ENCODE measurements at places on chromosomes 2 and 18. TPM values are rescaled to one million over a fixed set of nuclear protein-coding genes. Genes with fewer than 3 reads are reported as not detected.

Gene AMER3
- total RNA-seq: not detected

Gene NAT8
- total RNA-seq: not detected

Gene PTGR3
- 41.4 TPM for total RNA-seq

Gene CDK5R2
- total RNA-seq: not detected

Gene CRYGC
- not detected for total RNA-seq

Gene DOK6
- total RNA-seq: not detected

Gene RAB11FIP5
- 22.6 TPM for total RNA-seq

Gene CD8A
- total RNA-seq: 4.1 TPM

Gene GPAT2
- 7.1 TPM for total RNA-seq

Gene RNF152
- 0.03 TPM for total RNA-seq

Gene MAL
- total RNA-seq: 210 TPM

Gene MTIF2
- 25.6 TPM for total RNA-seq

Gene CNRIP1
- not detected for total RNA-seq

Gene TBR1
- not detected for total RNA-seq

Gene PLCD4
- 0.10 TPM for total RNA-seq

Gene TCF23
- total RNA-seq: not detected

GRCh38 chr18:13191779-13192178, 26.8 kb upstream of the LDLRAD4 start:
- H3K36me3 ChIP-seq: no peaks in the 10 kb centered on the region
- H3K27ac ChIP-seq: no peak overlapping the region
- H3K27me3 ChIP-seq: peaks cover 27% of the 10 kb centered on the region
- no peak overlapping the region for H3K4me3 ChIP-seq

- H3K4me1 ChIP-seq: no peaks in the 10 kb centered on the region
- no peak overlapping the region for H3K27ac ChIP-seq
- no peak for DNase-seq
- no peak overlapping the region for H3K4me3 ChIP-seq
- no peaks in the 10 kb centered on the region for H3K36me3 ChIP-seq
These were observed 409.6 kb downstream of the FBXO15 start for GRCh38 chr18:73737990-73738389.

GRCh38 chr2:127953849-127954248, 68.1 kb upstream of the AMMECR1L start:
- no peak overlapping the region for H3K4me3 ChIP-seq
- no peak overlapping the region for H3K27ac ChIP-seq
- no peaks in the 10 kb centered on the region for H3K27me3 ChIP-seq

GRCh38 chr2:126510356-126510755, 145.6 kb upstream of the GYPC start:
- H3K27me3 ChIP-seq: peaks cover 3% of the 10 kb centered on the region
- no peaks in the 10 kb centered on the region for H3K36me3 ChIP-seq
- H3K4me3 ChIP-seq: no peak overlapping the region
- no peak for DNase-seq

- no peaks in the 10 kb centered on the region for H3K4me1 ChIP-seq
- no peak for DNase-seq
These were observed 608 bp downstream of the CDH7 start for GRCh38 chr18:65751155-65752085.

GRCh38 chr2:71790226-71791060, 337.1 kb downstream of the DYSF start:
- no peak overlapping the region for H3K27ac ChIP-seq
- H3K4me1 ChIP-seq: no peaks in the 10 kb centered on the region
- no peaks in the 10 kb centered on the region for H3K27me3 ChIP-seq
- no peak overlapping the region for H3K4me3 ChIP-seq
- H3K36me3 ChIP-seq: no peaks in the 10 kb centered on the region

DNA sequence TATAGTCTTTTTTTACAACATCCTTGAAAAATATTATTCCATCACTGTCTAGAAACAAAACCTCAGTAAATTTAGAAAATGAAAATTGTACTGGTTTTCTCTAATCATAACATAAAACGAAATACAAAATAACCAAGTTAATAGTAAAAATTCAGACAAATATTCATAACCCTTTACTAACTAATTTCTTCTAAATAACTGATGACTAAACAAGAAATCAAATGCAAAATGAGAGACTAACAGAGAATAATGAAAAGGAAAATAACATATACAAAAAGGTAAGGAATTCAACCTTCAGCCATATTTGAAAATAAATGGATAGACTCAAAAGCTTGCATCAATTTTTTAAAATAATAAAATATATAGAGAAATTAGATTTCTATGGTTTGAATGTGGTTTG, 18.6 kb upstream of the ETAA1 start:
- H3K27ac ChIP-seq: no peak overlapping the region
- H3K27me3 ChIP-seq: no peaks in the 10 kb centered on the region
- no peak overlapping the region for H3K4me3 ChIP-seq
- no peak for DNase-seq
- H3K36me3 ChIP-seq: no peaks in the 10 kb centered on the region

- peaks cover 19% of the 10 kb centered on the region for H3K27me3 ChIP-seq
- H3K36me3 ChIP-seq: peaks cover 28% of the 10 kb centered on the region
- peak; percentile 31 for DNase-seq
- H3K4me1 ChIP-seq: peaks cover 68% of the 10 kb centered on the region
These were observed at the start of gene TET3 for GRCh38 chr2:73984203-73984921. Gene TET3, plus strand, starts transcription at chr2:73984910. Its CDS starts 1,494 bp downstream, at chr2:73986404.

DNA sequence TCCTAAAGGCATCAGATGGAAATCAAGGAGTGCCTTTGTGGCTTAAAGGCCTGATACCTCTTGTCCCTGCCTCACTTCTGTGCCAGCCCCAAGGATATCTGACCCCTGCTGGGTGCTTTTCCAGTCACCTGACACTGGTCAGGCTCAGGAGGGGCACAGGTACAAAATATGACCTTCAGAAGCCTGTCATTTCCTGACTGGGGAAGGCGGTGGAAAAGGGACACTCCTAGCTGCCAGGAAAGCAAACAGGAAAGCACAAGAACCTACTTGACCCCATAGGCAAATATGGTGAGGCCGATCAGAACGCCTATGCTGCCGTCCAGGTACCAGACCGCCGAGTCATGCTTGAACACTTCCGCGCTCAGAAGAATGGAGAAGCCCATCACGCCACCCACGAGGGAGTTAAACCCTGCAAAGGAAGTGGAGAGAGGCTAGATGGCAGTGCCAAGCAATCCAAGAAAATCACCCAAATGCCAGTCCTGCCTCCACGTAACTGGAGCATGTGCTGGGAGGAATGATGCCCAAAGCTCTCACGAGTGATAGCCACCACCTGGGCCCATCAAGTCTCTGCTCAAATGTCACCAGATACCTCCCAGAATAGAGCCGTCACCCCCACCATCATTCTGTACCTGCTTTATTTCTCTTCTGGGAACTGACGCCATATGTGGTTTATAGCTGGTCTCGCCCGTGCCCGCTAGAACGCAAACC, 204.0 kb downstream of the MGAT5 start:
- H3K36me3 ChIP-seq: no peaks in the 10 kb centered on the region
- DNase-seq: no peak
- H3K4me1 ChIP-seq: no peaks in the 10 kb centered on the region

DNA sequence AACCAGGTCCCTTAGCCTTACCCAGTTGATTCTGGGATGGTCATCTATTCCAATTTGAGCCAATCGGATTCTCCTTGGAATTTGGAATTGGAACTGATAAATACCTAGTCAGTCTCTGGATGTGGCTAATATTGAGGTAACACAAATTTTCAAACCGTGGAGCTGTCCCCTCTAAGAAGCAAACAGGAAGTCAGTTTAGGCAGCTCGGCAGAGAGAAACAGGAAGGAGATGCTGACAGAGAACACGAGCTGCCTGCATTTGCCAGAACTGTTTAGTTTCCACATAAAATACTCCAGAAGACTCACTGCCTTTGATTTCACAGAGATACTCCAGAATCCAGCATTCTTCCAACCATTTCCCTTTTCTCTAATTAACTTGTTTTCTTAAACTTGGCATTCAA, 1024.9 kb downstream of the BCL11A start:
- DNase-seq: no peak
- H3K36me3 ChIP-seq: no peaks in the 10 kb centered on the region
- no peak overlapping the region for H3K4me3 ChIP-seq
- no peaks in the 10 kb centered on the region for H3K4me1 ChIP-seq
- no peaks in the 10 kb centered on the region for H3K27me3 ChIP-seq
- H3K27ac ChIP-seq: no peak overlapping the region

- no peak for DNase-seq
- H3K4me1 ChIP-seq: no peaks in the 10 kb centered on the region
- no peaks in the 10 kb centered on the region for H3K36me3 ChIP-seq
- no peak overlapping the region for H3K27ac ChIP-seq
These were observed 15.5 kb downstream of the KCNIP3 start for GRCh38 chr2:95312543-95313201.

- peak overlapping the region; percentile 69 for H3K27ac ChIP-seq
- H3K4me3 ChIP-seq: no peak overlapping the region
- DNase-seq: no peak
- H3K27me3 ChIP-seq: no peaks in the 10 kb centered on the region
- H3K4me1 ChIP-seq: peaks cover 86% of the 10 kb centered on the region
- peaks cover 79% of the 10 kb centered on the region for H3K36me3 ChIP-seq
These were observed 10.0 kb downstream of the WIPF1 start for GRCh38 chr2:174587579-174587978.

DNA sequence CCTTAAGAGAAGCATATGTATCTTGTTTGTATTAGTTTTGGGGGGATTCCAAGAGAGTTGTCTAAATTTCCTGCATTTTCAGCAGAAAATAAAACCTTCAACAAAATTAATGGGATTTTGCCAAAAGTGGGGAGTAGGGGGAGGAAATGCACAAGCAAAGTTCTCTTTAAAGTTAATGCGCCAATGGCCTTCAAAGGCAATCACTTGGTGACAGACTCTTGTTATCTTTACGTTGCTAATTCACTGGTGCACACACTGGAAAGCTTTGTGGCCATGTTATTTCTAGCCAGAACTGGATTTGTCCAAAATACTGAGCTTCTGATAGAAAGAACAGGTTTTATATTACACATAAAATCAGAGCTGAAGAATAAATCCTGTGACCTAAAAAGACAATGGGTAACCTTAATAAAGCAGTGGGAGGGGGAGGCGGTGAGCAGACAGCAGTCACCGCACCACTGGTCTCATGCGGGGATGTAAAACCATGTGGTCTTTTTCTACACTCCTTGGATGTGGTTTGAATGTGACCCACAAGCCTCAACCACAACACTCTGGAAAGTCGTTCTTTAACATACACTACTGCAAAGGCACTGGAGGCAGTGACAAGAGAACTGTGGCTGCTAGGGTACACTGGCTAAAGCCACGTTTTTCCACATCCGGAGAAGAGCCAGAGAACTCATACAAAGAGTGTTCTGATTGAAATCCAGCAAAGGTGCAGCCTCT, 176.9 kb upstream of the SMAD7 start:
- no peaks in the 10 kb centered on the region for H3K27me3 ChIP-seq
- no peak overlapping the region for H3K27ac ChIP-seq
- no peak overlapping the region for H3K4me3 ChIP-seq
- H3K4me1 ChIP-seq: peaks cover 3% of the 10 kb centered on the region
- no peaks in the 10 kb centered on the region for H3K36me3 ChIP-seq
- no peak for DNase-seq

DNA sequence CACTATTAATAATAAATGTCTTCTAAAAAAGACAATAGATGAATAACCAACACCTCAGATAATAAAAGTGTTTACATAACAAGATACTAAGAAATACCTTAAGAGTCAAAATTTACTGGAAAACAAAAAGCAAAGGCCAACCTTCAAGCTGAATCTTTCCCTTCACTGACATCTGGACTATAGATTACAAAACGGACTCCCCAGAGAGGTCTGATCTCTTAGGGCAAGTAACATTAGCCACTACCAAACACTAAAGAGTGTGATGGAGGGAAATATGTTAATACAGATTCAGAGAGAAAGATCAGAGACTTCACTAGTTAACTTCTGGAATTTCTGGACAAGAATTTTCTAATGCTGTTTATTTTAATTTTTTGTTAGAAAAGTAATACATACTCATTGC, 13.9 kb downstream of the CLASP1 start:
- H3K36me3 ChIP-seq: peaks cover 36% of the 10 kb centered on the region
- no peak overlapping the region for H3K27ac ChIP-seq
- no peak overlapping the region for H3K4me3 ChIP-seq
- no peak for DNase-seq
- no peaks in the 10 kb centered on the region for H3K27me3 ChIP-seq

All from activated CD4-positive, alpha-beta memory T cell treated with anti-CD3 and anti-CD28 coated beads, Interleukin-2, amount 10 ng/mL, durations not matched to agents 7 days and 5 days (primary cell).